ENCODE measurements at places on chromosomes 2 and 18. TPM values are rescaled to one million over a fixed set of nuclear protein-coding genes. Genes with fewer than 3 reads are reported as not detected.

GRCh38 chr2:199902486-199903110 lies 8.5 kb upstream of the C2orf69 start:
- DNase-seq = no peak
- no peak overlapping the region for H3K4me3 ChIP-seq
- no peak overlapping the region for H3K27ac ChIP-seq
- H3K4me1 ChIP-seq = no peaks in the 10 kb centered on the region

GRCh38 chr2:64342195-64343099 lies 111.5 kb upstream of the LGALSL start:
- H3K27me3 ChIP-seq = no peaks in the 10 kb centered on the region
- H3K4me1 ChIP-seq = no peaks in the 10 kb centered on the region
- no peak overlapping the region for H3K4me3 ChIP-seq
- no peaks in the 10 kb centered on the region for H3K36me3 ChIP-seq

- no peaks in the 10 kb centered on the region for H3K4me1 ChIP-seq
- H3K27ac ChIP-seq = no peak overlapping the region
- H3K27me3 ChIP-seq = no peaks in the 10 kb centered on the region
- DNase-seq = no peak
- no peaks in the 10 kb centered on the region for H3K36me3 ChIP-seq
- H3K4me3 ChIP-seq = no peak overlapping the region
Measured at GRCh38 chr2:133576714-133577113, 8.5 kb upstream of the NCKAP5 start.

The IL36A gene
- not detected for total RNA-seq

DNA sequence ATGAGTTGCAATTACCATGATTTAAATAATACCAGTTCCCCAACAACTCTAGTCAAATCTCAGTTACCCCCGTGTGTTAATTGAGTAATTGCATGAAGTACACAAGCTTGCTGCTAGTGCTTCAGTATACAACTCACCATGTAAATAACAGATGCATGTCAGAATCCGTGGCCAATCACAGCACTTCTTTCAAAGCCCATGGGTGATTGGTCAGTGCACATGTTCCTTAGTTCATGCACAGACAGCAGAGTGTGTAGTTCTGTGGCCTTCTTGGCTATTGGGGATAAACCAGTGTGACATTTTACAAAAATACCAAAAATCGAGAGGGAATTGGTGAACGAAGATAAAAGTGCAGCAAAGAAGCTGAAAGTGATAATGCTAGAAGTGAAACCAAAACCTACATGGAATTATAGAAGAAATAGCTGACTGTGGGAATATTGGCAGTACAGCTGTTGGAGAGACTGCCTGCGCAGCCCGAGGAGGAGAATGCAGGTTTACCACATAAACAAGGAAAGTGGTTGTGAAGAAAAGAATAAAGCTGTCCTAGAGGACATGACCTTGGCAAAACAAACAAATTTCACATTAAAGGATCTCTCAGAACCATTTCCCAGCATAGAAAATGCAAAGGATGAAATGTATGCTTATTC lies 59.4 kb downstream of the NEDD4L start:
- H3K27ac ChIP-seq = no peak overlapping the region
- H3K27me3 ChIP-seq = no peaks in the 10 kb centered on the region
- H3K36me3 ChIP-seq = no peaks in the 10 kb centered on the region
- peaks cover 11% of the 10 kb centered on the region for H3K4me1 ChIP-seq

GRCh38 chr2:228257379-228257778 lies 75.9 kb upstream of the SPHKAP start:
- no peaks in the 10 kb centered on the region for H3K4me1 ChIP-seq
- H3K27ac ChIP-seq = no peak overlapping the region
- no peaks in the 10 kb centered on the region for H3K27me3 ChIP-seq
- no peaks in the 10 kb centered on the region for H3K36me3 ChIP-seq
- H3K4me3 ChIP-seq = no peak overlapping the region
- DNase-seq = no peak

DNA sequence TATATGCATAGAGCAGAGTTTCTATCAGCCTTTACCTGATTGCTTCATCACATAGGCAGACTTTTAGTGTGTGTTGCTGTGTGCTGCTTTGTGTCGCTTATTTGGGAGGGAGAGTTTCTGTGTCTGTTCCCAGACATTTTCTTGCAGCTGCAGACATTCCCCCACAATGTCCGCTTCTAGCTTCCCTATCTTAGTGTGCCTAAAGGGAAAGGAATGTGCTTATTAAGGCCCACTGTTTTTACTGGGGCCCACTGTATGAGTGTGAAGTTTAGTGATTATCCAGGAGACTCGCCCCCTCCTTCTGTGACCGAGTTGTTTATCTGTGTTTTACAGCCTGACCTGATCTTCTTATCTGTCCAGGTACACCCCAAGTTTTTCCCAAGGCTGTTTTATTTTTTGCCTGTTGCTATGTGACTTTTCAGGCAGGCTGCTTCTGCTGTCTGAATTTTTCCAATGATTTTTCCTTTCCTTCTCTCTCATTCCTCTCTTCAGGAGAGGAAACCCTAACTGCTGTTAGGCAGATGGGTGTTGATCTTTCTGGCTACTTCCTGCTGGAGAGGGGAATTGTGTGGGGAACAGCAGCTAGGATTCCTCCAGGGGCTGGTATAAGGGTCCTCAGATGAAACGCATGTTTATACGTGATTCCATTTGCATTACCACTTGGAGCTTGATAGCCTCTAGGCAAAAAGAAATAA lies 47.6 kb downstream of the STK17B start:
- H3K4me1 ChIP-seq = no peaks in the 10 kb centered on the region
- H3K36me3 ChIP-seq = no peaks in the 10 kb centered on the region
- H3K4me3 ChIP-seq = no peak overlapping the region
- H3K27ac ChIP-seq = no peak overlapping the region
- no peaks in the 10 kb centered on the region for H3K27me3 ChIP-seq
